Naive thymus-derived CD8-positive, alpha-beta T cell (primary cell): ENCODE measurements at places on chromosomes 1 and 21.

- no peak overlapping the region for H3K4me3 ChIP-seq
- no peak overlapping the region for H3K27ac ChIP-seq
- DNase-seq = no peak
- H3K4me1 ChIP-seq = no peaks in the 10 kb centered on the region
These were observed 38.9 kb downstream of the FAM163A start for GRCh38 chr1:179781962-179782361.

- peaks cover 3% of the 10 kb centered on the region for H3K4me1 ChIP-seq
- peaks cover 28% of the 10 kb centered on the region for H3K27me3 ChIP-seq
- no peak overlapping the region for H3K4me3 ChIP-seq
- DNase-seq = no peak
- H3K27ac ChIP-seq = no peak overlapping the region
These were observed 9.1 kb upstream of the LCE2D start for GRCh38 chr1:152654110-152654509.

DNA sequence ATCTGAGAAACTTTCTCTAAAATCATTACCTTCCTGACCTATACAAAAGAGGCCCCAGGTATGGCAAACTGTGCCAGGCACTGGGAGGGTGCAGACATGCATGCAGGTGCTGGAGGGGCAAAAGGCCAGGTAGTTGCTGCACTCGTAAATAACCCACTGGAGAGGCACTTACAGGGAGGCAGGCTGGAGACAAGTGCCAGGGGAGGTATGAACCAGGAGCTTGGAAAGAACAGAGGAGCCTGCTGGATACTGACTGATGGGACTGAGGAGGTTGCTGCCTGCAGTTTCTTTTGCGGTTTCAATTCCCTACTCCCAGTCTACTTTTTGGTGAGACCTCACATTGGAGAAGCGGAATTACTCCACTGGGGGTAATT is 113.9 kb downstream of the DSCAM start:
- H3K27me3 ChIP-seq = peaks cover 4% of the 10 kb centered on the region
- no peaks in the 10 kb centered on the region for H3K4me1 ChIP-seq
- H3K27ac ChIP-seq = no peak overlapping the region
- no peak for DNase-seq
- H3K4me3 ChIP-seq = no peak overlapping the region

DNA sequence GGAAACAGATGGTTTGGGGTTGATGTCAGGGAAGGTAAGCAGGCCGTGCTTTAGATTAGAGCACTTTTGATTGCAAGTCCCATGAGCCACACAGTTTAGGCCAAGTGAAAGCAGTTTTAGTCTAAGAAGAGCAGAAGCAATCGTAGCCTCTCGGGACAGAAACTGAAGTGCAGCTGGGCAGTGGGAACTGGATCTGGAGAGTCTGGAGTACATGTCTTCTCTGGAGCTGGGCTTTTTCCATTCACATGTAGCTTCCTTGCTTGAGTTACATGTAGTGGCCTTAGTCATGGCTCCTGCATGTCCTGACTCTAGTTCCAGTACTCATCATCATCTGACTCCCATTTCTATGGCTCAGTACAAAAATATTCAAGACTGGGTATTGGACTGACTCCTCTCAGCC is 16.7 kb downstream of the CAMTA1 start:
- peaks cover 26% of the 10 kb centered on the region for H3K4me1 ChIP-seq
- no peak overlapping the region for H3K27ac ChIP-seq
- DNase-seq = no peak

GRCh38 chr1:226908913-226909312 is 31.2 kb upstream of the COQ8A start:
- no peak for DNase-seq
- H3K27me3 ChIP-seq = no peaks in the 10 kb centered on the region
- no peak overlapping the region for H3K27ac ChIP-seq
- no peak overlapping the region for H3K4me3 ChIP-seq
- H3K4me1 ChIP-seq = peaks cover 2% of the 10 kb centered on the region

DNA sequence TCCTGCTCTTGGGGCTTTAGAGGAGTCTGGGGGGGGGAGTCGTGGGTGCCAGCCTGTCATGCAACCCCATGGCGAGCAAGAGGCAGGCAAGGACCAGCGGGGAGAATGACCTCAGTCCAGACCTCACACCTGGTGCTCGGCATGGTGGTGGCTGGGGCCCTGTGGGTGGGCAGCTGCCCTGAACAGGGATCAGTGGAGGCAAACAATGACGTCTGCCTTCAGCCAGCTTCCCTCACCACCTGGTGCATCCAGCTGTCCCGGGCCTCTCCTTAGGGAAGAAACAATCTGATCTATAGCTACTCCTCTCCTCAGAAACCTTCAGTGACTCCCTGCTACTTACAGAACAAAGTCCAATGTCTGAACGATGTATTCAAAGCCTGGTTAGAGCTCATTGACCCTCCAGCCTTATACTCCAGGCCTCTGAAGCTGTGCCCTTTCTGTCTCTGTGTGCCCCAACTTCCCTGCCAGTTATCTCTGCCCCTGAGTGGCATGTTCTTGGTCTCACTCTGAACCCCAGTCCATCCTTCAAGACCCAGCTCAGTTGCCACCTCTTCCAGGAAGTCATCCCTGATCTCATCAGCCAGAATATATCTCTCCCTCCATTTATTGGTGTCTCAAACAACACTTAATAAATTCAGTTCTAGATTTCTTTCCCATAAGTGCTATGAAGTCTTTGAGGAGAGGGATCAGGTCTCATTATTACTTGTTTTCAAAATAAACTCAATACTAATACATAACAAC is 6.6 kb downstream of the PADI2 start:
- H3K4me3 ChIP-seq = no peak overlapping the region
- H3K4me1 ChIP-seq = no peaks in the 10 kb centered on the region
- no peak overlapping the region for H3K27ac ChIP-seq
- DNase-seq = no peak
- peaks cover 43% of the 10 kb centered on the region for H3K27me3 ChIP-seq
- no peaks in the 10 kb centered on the region for H3K36me3 ChIP-seq

- H3K27me3 ChIP-seq = no peaks in the 10 kb centered on the region
- H3K27ac ChIP-seq = no peak overlapping the region
- H3K36me3 ChIP-seq = no peaks in the 10 kb centered on the region
These were observed 44.1 kb upstream of the SLC25A33 start for GRCh38 chr1:9494936-9495758.

DNA sequence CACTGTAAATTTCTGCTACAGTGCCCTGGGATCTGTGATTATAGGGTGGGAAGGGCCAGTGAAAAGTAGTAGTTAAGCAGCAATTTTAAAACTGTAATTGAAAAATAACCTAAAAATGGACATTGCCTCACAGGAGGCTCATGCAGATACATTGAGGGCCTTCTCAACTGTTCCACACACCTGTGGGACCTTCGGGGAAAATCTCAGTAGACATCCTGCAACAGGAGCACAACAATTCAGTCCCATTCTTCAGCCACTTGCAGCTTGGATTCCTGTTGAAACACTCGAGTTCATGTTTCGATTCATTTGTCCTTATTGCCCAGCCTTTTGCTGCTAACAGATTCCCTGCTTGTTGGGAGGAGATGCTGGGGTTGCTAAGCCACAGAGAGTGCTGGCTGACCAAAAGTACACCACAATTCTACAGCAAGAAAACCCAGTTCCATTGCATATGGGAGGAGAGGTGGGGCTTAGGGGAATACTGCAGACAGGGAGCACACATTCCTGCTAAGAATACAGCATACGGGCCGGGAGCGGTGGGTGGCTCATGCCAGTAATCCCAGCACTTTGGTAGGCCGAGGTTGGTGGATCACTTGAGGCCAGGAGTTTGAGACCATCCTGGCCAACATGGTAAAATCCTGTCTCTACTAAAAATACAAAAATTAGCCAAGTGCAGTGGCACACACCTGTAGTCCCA is 4.5 kb downstream of the TMCC2 start:
- no peak overlapping the region for H3K27ac ChIP-seq
- H3K27me3 ChIP-seq = no peaks in the 10 kb centered on the region
- no peak overlapping the region for H3K4me3 ChIP-seq
- H3K4me1 ChIP-seq = peaks cover 22% of the 10 kb centered on the region

- H3K4me1 ChIP-seq = no peaks in the 10 kb centered on the region
- H3K36me3 ChIP-seq = no peaks in the 10 kb centered on the region
- DNase-seq = no peak
- H3K27me3 ChIP-seq = no peaks in the 10 kb centered on the region
These were observed 39.7 kb downstream of the LRP8 start for GRCh38 chr1:53288002-53288789.

DNA sequence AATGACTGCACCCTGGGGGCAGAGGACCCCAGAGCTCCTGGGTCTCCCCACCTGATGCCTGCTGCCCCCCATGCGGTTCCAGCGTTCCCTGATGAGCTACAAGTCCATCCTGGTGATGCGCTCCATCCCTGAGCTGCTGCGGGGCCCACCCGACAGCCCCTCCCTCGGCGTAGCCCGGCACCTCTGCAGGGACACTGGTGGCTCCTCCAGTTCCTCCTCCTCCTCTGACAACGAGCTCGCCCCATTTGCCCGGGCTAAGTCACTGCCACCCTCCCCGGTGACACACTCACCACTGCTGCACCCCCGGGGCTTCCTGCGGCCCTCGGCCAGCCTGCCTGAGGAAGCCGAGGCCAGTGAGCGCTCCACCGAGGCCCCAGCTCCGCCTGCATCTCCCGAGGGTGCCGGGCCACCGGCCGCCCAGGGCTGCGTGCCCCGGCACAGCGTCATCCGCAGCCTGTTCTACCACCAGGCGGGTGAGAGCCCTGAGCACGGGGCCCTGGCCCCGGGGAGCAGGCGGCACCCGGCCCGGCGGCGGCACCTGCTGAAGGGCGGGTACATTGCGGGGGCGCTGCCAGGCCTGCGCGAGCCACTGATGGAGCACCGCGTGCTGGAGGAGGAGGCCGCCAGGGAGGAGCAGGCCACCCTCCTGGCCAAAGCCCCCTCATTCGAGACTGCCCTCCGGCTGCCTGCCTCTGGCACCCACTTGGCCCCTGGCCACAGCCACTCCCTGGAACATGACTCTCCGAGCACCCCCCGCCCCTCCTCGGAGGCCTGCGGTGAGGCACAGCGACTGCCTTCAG is 35.5 kb downstream of the TRIM11 start:
- H3K27me3 ChIP-seq = no peaks in the 10 kb centered on the region
- DNase-seq = no peak
- no peaks in the 10 kb centered on the region for H3K4me1 ChIP-seq
- H3K27ac ChIP-seq = no peak overlapping the region

- H3K4me1 ChIP-seq = peaks cover 18% of the 10 kb centered on the region
- H3K36me3 ChIP-seq = peaks cover 77% of the 10 kb centered on the region
- DNase-seq = no peak
- H3K27ac ChIP-seq = no peak overlapping the region
- H3K27me3 ChIP-seq = no peaks in the 10 kb centered on the region
These were observed 21.7 kb upstream of the SH3D21 start for GRCh38 chr1:36284517-36284916.

- H3K27ac ChIP-seq = no peak overlapping the region
- no peak for DNase-seq
- H3K4me1 ChIP-seq = peaks cover 18% of the 10 kb centered on the region
- H3K27me3 ChIP-seq = no peaks in the 10 kb centered on the region
These were observed 3.7 kb downstream of the UCK2 start for GRCh38 chr1:165831146-165831545.

DNA sequence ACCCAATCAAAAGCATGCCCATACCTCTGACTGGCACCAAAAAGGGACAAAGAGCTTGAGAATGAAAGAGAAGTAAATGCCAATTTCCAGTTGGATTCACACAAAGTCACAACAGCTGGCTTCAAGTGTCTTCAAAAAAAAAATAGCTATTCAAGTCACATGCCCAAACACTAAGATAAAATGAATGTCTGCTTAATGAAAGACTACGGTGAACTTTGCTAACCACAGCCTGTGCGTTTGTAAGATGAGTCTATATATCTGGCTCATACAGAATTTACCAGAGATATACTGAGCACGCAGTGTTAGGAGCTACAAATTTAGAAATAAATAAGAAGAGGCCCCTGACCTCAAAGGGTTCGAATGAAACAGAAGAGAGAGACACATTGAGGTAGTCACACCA is 73.2 kb downstream of the DAB1 start:
- no peak overlapping the region for H3K27ac ChIP-seq
- no peak for DNase-seq
- H3K4me1 ChIP-seq = no peaks in the 10 kb centered on the region
- H3K27me3 ChIP-seq = peaks cover 3% of the 10 kb centered on the region
- no peaks in the 10 kb centered on the region for H3K36me3 ChIP-seq

- no peak overlapping the region for H3K4me3 ChIP-seq
- DNase-seq = no peak
- no peak overlapping the region for H3K27ac ChIP-seq
- H3K36me3 ChIP-seq = no peaks in the 10 kb centered on the region
- H3K4me1 ChIP-seq = no peaks in the 10 kb centered on the region
- H3K27me3 ChIP-seq = no peaks in the 10 kb centered on the region
These were observed 169.1 kb downstream of the ZC3H11B start for GRCh38 chr1:219443763-219444162.
